ENCODE measurements at places on chromosomes 12 and 14.

DNA sequence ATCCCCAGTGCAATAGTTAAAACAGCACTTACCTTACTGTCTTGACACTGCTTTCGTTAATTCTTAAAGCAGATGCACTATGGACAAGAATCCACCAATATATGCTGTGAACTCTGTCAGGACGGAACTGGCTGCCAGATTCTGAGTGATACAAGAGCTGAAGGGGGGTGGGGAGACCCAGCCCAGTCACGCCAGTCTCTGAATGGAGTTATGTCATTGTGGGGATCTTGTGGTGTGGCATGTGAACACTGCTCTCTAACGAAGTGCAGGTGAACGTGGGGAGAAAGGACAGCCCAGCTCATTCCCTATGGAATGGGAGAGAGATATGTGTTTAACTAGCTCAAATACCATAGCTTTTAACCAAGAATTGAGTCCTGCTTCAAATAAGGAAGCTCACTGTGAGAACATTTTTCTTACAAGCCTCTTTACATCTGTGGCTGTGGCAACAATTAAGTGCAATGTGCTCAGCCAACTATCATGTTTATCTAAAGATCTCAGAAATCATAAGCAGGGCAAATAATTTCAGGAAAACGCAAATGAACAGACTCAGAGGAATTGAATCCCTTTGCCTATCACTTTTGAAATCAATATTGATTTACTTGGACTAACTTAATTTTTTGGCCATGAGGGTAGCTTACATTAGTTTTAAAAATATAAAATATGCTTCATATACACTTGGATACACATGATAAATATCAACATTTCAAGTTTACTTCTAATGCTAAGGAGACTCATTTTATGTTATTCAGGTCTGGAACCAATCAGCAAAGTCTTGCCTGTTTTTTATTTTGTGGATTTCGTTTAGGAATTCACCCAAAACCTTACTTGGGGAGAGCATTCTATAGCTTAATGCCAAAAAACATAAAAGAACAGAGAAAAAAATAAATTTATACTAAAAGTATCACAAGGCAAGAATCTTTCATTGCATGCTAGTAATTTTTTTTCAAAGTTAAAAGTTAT lies at the start of gene LUM:
Gene LUM, minus strand, starts transcription at position 129 of the 960 bp plus-strand sequence. CDS start 2,515 bp downstream, outside the sequence.
- no peak for DNase-seq

- no peak for DNase-seq
Observed at GRCh38 chr12:113135178-113136127, at the start of gene RASAL1. TSS of gene RASAL1 (minus strand) at chr12:113135761. CDS start at chr12:113135462, 299 bp downstream.

- no peak for DNase-seq
Observed at GRCh38 chr12:48077111-48077510, 28.8 kb downstream of the SENP1 start.

DNA sequence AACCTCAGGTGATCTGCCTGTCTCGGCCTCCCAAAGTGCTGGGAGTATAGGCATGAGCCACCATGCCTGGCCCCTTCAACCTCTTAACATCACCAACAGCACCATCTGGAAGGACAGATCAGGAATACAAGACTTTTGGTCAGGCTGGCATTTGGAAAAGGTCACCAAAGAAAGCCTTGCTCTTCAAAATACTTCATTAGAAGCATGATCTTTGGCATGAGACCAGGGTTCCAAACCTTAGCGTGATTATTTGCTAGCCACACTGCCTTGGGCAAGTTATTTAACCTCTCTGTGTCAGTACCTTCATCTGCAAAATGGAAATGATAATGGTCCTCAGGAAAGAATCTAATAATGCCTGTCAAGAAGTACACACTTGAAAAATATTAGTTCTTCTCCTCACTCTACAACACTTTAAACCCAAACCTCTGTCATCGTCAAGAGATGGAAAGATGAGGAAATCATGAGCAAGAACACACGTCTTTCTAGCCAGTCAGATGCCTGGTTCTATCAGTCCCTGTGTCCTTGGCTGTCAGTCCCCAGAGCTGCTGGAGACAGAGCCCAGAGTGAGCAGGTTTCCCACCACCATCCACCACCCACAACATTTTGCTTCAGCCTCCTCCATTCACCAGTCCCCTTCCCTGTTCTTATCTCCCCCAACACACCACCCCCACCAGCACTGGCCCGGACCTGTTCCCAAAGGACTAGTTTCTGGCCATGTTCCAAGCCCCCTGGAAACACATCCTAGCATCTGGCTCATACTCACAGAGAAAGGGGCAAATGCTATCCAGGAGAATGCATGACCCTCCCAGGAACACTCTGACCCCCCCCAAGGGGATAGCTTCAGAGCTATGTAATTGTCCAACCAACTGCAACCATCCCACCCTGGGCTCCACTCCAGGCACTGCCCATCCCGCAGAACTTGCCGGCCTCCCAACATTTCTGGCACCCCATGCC lies 2.0 kb downstream of the ADCY6 start:
- no peak for DNase-seq

GRCh38 chr12:62933602-62934238 lies 1.2 kb downstream of the PPM1H start:
- DNase-seq = no peak

DNA sequence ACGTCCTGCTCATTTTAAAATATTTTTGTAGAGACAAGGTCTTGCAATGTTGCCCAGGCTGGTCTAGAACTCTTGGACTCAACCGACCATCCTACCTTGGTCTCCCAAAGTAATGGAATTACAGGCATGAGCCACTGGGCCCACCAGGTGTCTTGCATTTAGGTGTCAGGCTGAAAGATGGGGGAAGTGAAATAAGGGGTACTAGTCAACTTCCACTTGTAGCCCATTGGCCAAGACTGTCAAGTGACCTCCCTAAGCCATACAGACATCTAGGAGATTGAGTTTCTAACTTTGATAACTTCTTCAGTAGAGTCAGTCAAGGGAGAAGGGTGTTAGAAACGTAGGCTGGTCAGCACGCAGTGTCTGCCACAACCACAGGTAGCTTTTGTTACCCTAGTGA lies 32.0 kb downstream of the ARF6 start:
- no peak for DNase-seq

- DNase-seq = no peak
Observed at GRCh38 chr12:48739618-48740269, 23.2 kb upstream of the CCNT1 start.

GRCh38 chr12:103912069-103912468 lies 18.1 kb upstream of the HSP90B1 start:
- DNase-seq = no peak

- DNase-seq = no peak
Observed at GRCh38 chr12:6555018-6555691, 687 bp downstream of the IFFO1 start.

DNA sequence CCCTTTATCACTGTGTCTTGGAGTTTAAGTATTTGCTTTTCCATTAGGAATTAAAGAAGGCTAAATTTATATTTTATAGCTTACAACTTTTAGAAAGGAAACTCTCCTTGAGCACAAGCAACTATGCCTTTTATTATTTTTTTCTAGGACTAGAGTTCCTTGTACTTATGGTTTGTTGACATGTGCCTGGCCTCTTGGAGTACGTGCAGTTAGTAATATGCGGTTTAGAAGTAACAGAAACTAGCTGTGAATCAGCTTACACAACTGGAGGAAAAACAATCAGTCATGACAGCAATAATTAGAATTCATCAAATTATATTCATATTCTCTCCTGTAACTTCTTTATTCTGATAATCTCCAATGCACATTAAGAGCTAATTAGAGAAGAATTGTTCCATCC lies 428.7 kb downstream of the AEBP2 start:
- DNase-seq = no peak

DNA sequence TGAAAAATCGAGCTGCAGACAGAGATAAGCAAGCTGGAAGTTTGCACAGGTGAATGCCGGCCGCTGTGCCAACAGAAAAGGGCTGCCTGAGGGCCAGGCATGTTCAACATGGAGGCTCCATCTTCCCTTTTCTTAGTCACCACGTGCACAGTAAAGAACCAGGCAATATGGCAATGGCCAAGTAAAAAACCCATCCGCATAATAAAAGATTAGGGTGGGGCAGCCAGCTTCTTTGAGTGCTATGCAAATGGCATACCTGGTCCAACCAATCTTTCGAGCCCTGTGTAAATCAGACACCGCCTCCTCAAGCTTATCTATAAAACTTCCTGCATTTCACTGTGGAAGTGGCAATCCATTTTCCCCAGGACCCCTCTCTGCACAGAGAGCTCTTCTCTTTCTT lies 16.7 kb downstream of the PNP start:
- DNase-seq = no peak

- DNase-seq = no peak
Observed at GRCh38 chr12:18224745-18225144, 36.6 kb upstream of the PIK3C2G start.

GRCh38 chr12:115096588-115097397 lies 412.8 kb upstream of the TBX3 start:
- DNase-seq = peak; percentile 24

- no peak for DNase-seq
Observed at GRCh38 chr12:943051-943450, 6.4 kb downstream of the RAD52 start.

DNA sequence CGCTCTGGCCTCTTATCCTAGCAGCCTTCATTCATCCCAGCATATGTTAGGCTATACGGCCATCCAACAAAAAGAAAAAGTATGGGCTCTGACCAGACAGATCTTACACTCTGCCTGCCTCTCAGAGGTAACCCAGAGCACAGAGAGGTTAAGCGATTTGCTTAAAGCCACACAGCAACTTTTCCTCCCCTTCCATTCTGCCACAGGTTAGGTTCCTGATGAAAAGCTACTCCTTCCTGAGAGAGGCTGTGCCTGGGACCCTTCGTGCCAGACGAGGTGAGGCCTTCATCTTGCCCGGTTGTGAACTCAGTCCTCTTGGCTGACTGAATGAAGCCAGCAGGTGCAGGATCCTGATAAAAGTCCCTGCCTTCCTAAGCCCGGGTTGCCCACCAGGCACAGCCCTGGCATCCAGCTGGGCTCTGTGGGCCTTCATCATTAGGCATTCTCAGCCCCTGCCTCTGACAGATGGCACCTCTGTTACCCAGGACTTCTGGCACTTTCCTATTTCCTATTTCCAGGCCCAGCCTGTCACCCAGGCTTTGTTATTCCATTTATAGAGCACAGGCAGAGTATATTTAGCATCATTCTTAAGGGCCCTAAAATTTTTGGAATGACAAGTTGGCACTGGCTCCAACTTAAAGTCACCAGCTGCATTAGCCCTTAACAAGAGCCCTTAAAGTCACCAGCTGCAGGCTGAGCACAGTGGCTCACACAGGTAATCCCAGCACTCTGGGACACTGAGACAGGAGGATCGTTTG lies 12.8 kb downstream of the SOAT2 start:
- DNase-seq = no peak

- no peak for DNase-seq
Observed at GRCh38 chr12:130712346-130713065, 3.6 kb downstream of the RIMBP2 start.

- DNase-seq = no peak
Observed at GRCh38 chr12:108855284-108856169, 1.9 kb downstream of the SSH1 start.

DNA sequence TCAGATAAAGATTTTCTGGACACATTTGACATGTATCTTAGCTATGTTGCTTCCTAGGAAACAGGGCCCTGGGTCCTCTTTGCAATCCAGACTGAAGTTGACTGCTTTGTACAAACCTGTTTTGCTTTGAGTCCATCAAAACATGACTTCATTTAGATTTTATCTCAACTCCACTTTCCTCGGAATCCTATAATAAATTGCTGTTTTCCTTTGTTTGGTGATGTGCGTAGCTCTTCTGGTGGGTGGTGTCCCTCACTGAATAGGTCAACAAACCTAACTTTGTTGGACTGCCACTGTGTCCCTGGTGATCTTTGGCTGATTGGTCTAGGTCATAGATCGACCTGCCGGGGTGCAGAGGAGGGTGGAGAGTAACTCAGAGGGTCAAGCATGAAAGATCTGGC lies 735 bp upstream of the P2RX7 start:
- no peak for DNase-seq

- DNase-seq = no peak
Observed at GRCh38 chr14:75689012-75689411, 28.0 kb downstream of the TTLL5 start.

GRCh38 chr12:130162745-130163460 lies 639 bp downstream of the FZD10 start:
- no peak for DNase-seq

DNA sequence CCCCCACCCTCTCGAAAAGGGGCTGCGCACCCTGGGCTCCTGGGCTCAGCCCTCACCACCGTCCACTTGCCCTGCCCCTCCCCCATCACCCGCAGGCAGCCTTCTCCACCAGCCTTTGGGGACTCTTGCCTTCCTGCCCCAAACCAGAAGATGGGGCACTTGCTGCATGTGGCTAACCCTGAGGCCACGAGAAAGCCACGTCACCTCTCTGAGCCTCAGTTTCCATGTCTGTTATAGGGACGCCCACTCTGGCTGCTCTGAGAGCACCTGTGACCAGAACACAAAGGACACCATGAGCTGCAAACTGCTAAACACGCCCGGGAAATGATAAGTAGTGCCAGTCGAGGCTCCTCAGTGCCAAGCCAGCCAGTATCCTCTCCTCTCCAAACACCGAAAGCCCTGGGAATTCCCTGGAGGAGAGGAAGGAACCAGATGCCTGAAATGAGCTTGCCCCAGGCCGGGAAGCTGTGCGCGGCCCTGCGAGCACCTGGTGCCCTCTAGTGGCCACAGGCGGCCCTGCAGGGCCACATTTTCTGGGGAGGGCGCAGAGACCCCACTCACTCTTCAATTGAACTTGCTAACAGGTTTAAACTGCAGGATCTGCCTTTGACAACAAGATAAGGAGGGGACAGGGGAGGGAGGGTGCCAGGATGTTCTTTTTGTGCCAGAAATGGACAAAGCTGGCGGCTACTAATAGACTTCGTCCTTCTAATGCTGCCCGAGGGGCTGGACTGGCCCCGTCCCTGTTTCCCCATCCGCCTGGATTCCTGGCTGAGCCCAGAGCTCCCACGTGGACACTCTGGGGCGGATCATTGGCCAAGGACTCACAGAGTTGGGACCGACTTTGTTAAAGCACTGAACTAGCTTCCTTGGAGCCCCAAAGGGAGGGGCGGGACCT lies 10.2 kb upstream of the SERPINA9 start:
- DNase-seq = peak; percentile 18

- DNase-seq = peak; percentile 16
Observed at GRCh38 chr12:54431911-54432814, 13.1 kb upstream of the ITGA5 start.

DNA sequence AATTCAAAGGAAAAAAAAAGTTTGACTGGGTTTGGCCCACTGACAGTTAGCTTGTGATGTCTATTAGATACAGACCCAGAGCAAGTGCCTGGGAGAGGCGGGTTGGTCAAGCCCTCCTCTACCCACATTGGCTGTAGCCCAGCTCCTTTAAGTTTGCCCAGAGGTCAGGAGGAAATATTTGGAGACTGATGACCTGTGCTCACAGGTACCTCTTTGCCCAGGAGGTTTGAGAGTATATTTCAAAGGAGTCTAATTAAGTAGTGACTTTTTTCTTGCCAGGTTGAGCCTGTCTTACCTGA lies 21.8 kb upstream of the PDE1B start:
- no peak for DNase-seq
